CD4-positive, alpha-beta memory T cell (primary cell): ENCODE measurements at places on chromosomes 4 and X.

- DNase-seq = no peak
Observed at GRCh38 chr4:96009427-96010119, 169.7 kb downstream of the PDHA2 start.

DNA sequence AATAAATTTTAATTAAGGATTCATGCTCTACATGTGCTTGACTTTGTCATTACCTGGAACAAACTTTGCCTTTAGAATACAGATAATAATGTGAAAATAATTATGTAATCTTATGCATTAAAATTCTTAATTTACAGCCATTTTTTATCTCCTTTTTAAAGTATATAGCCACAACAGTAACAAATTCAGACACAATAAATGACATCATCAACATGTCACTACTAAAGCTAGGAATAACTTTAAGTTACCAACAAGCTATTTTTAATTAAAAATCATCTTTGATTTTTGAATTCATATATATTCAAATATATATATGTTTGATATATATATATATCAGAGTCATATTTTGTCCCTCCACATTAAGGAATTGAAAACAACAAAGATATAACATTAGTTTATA is 107.7 kb downstream of the MAD2L1 start:
- no peak for DNase-seq

DNA sequence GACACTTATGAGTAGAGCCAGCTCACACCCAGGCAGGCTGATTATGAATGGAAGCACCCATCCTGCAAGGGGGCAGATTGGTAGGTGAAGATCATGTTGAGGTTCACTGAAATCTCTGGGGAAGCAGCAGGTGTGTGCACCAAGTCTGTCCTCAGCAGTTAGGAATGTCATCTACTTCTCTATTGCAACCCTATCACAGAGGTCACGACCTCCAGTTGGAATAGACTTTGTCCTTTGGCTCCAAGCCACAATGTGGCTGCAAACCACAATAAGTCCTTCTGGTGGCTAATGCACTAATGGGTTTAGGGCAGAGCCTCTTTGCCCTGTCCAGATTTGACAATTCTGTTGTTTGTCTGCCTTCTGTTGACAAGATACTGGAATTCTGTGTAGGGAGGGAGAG is 1056.7 kb downstream of the PCDH19 start:
- no peak for DNase-seq

- no peak for DNase-seq
Observed at GRCh38 chr4:185242749-185243533, 33.5 kb downstream of the SNX25 start.

DNA sequence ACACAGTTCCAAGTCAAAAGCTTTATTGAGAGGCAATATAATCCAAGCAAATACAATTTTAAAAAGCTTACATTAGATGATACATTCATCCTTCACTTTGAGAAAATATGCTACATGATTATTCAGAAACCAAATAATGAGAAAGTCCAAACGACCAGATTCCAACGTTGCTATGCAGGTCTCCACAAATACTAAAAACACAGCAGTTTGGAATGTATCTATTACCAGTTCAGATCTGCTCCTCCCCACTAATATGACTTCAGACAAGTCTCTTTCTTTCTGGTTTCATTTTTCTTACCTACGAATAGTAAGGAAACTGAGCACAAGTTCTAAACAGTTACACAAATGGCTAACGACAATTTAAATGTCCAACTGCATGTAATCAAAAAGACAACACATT is 9.5 kb downstream of the NAF1 start:
- no peak for DNase-seq

DNA sequence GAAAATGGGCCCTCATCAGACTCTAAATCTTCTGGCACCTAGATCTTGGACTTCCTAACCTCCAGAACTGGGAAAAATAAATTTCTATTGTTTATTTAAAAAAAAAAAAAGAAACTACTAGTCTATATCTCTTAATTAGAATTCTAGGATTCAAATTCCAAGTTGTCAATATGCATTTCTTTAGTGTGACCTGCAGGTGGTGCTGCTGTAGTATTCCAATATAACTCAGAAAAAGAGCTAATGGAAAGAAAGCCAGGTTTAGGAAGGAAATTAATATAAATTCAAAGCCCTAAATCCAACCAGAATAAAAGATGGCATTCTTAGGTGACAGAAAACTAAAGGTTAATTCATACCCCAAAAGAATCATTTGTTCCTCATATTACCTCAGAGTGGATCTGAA is 80.0 kb upstream of the NALF2 start:
- no peak for DNase-seq
